Nasal cavity respiratory epithelium epithelial cell of viscerocranial mucosa (primary cell): ENCODE measurements at places on chromosomes 2 and 18. TPM values are rescaled to one million over a fixed set of nuclear protein-coding genes. Genes with fewer than 3 reads are reported as not detected.

The ABCG8 gene
- total RNA-seq, result not detected in 2 replicates

The LRRC30 gene
- not detected in 2 replicates for total RNA-seq

The CYP1B1 gene
- 30.4 and 114 TPM in 2 replicates for total RNA-seq

The LOXHD1 gene
- total RNA-seq, result under 0.01 TPM in 1 of 2 replicates, not detected in the other

The ITGAV gene
- total RNA-seq, result 145 and 421 TPM in 2 replicates

The UGT1A10 gene
- total RNA-seq, result 1.2 TPM in 1 of 2 replicates, not detected in the other

The SATB2 gene
- total RNA-seq, result 0.68 and 3.5 TPM in 2 replicates

The TAF4B gene
- 6.8 and 11.6 TPM in 2 replicates for total RNA-seq

The MYL12B gene
- total RNA-seq, result 494 and 505 TPM in 2 replicates

The UGT1A7 gene
- total RNA-seq, result under 0.01 and 1.3 TPM in 2 replicates

The SERPINB7 gene
- total RNA-seq, result 32.6 and 116 TPM in 2 replicates

The PAX3 gene
- 5.8 TPM in 1 of 2 replicates, not detected in the other for total RNA-seq

The UGT1A8 gene
- total RNA-seq, result under 0.01 and 0.14 TPM in 2 replicates

The PIEZO2 gene
- 0.07 TPM in 1 of 2 replicates, not detected in the other for total RNA-seq

The FOXD4L1 gene
- under 0.01 and 0.21 TPM in 2 replicates for total RNA-seq

The ACTG2 gene
- under 0.01 and 0.21 TPM in 2 replicates for total RNA-seq

The TMEM17 gene
- total RNA-seq, result 1.4 and 1.7 TPM in 2 replicates
